DMS153 (cell line): ENCODE measurements at places on chromosomes 12 and 14.

- DNase-seq, result no peak
These were observed 722 bp downstream of the TMED8 start for GRCh38 chr14:77375973-77376770.

DNA sequence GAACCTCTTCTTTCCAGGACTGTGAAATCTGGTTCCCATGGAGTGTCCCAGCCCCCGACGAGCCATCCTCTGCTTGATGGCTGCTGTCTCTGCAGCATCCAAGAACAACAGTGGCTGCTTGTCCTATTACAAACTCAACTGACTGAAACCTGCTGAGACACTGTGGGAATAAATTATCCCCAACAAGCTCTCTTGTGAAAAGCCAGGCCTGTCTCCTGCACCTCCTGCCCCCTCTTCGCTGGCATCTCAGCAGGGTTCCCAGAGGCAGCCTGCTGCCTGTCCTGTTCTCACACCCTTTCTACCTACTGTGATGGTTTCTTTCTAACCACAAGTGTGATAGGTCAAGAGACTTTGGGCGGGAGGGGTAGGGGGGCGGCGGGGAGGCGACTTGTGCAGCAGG lies 180.2 kb downstream of the TSPAN9 start:
- DNase-seq, result no peak

DNA sequence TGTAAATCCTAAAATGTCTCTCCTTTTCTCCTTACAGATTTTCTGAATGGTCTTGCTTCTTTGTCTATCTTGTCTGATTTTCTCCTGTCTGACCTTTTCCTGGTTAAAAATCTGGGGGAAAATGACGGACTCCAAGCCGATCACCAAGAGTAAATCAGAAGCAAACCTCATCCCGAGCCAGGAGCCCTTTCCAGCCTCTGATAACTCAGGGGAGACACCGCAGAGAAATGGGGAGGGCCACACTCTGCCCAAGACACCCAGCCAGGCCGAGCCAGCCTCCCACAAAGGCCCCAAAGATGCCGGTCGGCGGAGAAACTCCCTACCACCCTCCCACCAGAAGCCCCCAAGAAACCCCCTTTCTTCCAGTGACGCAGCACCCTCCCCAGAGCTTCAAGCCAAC lies 23.0 kb downstream of the ACACB start:
- DNase-seq, result no peak

- DNase-seq, result peak; percentile 58
These were observed 2.8 kb upstream of the SMUG1 start for GRCh38 chr12:54191550-54192022.

- DNase-seq, result no peak
These were observed 46.6 kb upstream of the ZDHHC17 start for GRCh38 chr12:76717314-76717713.

- no peak for DNase-seq
These were observed 181.5 kb upstream of the PELI2 start for GRCh38 chr14:55936691-55937090.

- DNase-seq, result no peak
These were observed 345.5 kb downstream of the BCAT1 start for GRCh38 chr12:24603371-24603770.

- DNase-seq, result no peak
These were observed 22.4 kb upstream of the SERPINA6 start for GRCh38 chr14:94345344-94346064.

DNA sequence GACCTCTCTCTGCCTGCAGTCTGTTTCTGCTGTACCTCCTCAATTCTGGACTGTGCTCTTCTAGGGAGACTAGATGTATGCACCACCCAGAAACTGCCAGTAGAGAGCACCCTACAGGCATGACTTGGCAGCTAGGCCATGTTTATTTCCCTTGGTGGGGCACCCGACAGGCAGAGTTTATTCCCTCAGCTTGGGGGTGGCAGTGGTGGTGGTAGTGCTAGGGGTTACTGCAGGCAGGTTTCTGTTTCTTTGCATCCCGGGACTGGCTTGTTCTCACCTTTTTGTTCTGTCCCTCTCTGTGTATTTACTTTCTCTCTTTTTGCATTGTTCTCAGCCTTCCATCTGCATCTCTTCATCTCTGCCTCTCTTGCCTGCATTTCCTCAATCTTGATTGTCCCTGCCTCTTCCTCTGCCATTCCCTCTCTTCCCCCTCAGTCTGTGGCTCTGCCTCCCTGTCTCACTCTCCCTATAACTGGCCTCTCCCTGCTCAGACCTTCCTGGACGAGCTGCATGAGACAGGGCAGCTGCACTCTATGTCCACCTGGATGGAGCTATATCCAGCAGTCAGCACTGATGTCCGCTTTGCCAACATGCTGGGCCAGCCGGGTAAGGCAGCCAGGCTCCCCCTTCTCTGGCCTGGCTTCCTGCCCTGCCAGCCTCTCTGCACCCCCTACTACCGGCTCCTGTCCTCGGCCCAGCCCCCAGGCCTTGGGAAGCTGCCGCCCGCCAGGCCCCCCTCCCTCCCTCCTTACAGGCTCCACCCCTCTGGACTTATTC lies 13.8 kb downstream of the PRPF40B start:
- DNase-seq, result peak; percentile 70

GRCh38 chr12:6539314-6539682 lies 5.0 kb downstream of the GAPDH start:
- no peak for DNase-seq

- peak; percentile 80 for DNase-seq
These were observed 43.5 kb downstream of the TMX1 start for GRCh38 chr14:51283402-51284085.

DNA sequence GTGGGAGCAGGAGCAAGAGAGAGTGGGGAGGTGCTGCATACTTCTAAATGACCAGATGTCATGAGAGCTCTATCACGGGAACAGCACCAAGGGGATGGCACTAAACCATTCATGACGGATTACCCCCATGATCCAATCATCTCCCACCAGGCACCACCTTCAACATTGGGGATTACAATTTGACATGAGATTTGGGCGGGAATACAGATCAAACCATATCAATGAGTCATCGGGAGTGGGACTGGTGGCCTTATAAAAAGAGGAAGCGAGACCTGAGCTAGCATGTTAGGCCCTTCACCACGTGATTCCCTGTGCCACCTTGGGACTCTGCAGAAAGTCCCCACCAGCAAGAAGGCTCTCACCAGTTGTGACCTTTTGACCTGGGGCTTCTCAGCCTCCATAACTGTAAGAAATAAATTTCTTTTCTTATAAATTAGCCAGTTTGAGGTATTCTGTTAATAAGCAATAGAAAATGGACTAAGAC lies 28.7 kb downstream of the COX8C start:
- DNase-seq, result no peak

- no peak for DNase-seq
These were observed 10.1 kb upstream of the PITPNM2 start for GRCh38 chr12:123160801-123161487.

DNA sequence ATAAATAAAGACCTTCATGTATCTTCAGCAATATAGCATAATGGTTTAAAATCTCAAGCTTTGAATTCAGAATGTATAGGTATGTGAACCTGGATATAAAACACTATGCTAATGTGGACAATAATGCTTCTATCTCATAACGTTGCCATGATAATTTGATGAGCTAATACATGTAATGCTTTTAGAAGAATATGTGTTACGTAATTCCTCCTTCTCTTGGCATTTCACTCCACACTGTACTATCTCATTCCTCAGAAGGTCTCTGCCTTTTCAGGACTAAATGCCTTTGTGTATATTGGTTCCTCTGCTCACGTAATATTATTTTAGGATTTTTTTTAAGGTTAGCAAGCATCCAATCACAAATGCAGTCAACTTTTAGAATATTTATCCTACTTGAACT lies 86.5 kb downstream of the FOXA1 start:
- DNase-seq, result no peak

- DNase-seq, result no peak
These were observed 125.0 kb downstream of the ARMH4 start for GRCh38 chr14:58026967-58027366.

DNA sequence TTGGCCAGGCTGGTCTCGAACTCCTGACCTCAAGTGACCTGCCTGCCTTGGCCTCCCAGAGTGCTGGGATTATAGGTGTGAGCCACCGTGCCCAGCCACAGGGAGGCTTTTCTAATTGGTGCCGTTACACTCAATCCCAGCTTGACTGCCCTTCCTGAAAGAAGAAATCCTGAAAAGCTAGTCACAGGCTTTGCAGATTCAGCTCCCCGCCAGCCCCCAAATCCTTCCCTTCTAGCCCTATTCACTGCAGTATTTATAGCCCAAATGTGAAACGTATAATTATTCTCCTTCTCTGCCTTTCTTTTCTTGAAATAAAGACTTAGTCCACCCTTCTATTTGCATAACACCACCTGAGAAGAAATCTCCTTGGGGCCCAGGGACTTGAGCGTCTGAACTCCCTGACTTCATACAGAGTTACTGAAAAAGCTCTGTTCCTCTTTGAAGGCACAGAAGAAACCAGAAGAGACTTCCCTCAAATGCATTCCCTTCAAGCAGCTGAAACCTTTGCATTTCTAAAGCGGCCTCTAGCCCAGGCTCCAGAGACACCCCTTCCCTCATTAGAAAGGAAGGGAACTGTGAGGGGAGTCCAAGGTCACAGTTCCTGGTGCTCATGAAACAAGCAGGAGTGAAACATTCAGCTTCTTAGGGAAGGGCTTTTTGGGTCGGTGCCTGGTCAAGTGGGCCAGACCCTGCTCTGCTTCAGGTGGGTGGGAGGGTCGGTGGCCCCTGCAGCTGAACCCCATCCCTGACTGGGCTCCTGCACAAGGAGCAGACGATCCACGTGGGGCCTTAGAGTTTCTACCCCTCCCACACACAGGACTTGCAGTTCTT lies 42.3 kb upstream of the BATF start:
- DNase-seq, result no peak

GRCh38 chr12:3666441-3666840 lies 86.5 kb downstream of the CRACR2A start:
- no peak for DNase-seq

DNA sequence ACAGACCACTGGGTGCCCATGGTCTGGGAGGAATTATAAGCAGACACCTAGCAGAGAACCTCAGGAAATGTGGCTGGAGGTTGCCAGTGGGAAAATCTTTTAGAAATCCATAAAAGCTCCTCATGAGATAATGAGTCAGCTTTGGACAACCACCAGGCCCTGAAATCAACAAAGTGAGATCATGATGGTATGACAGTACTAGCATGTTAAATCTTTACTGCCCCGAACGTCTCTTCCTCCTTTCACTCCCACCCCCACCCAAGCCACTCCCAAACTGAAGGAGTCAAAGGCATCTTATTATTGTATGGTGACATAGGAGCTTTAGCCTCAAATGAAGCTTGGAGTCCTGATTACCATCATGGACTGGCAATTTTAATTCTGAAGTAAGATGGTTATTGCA lies 240.0 kb downstream of the DIO2 start:
- DNase-seq, result no peak

- DNase-seq, result no peak
These were observed 247.5 kb upstream of the NOVA1 start for GRCh38 chr14:26845151-26845818.

GRCh38 chr14:45065956-45066355 lies 18.0 kb upstream of the PRPF39 start:
- no peak for DNase-seq

- no peak for DNase-seq
These were observed 92.4 kb upstream of the TSPAN8 start for GRCh38 chr12:71250166-71250565.

- DNase-seq, result no peak
These were observed 22.4 kb downstream of the SLC6A12 start for GRCh38 chr12:191541-191940.

GRCh38 chr14:39467889-39468524 lies 35.8 kb upstream of the FBXO33 start:
- peak; percentile 21 for DNase-seq

DNA sequence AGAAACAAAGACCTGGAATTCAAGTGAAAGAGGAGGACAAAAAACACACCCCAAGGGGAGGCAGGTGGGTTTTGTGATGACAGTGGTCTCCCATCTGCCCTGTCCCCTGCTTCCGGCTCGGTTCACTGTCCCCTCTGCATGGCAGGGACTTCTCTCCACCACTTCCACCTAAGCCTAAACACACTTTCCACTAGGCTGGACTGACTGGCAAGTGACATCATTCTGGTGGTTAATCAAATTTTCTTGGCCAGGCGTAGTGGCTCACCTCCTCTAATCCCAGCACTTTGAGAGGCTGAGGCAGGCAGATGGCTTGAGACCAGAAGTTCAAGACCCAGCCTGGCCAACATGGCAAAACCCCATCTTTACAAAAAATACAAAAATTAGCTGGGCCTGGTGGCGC lies 11.9 kb downstream of the PLEKHG6 start:
- no peak for DNase-seq

- no peak for DNase-seq
These were observed 19.8 kb downstream of the INSM2 start for GRCh38 chr14:35553808-35554207.

DNA sequence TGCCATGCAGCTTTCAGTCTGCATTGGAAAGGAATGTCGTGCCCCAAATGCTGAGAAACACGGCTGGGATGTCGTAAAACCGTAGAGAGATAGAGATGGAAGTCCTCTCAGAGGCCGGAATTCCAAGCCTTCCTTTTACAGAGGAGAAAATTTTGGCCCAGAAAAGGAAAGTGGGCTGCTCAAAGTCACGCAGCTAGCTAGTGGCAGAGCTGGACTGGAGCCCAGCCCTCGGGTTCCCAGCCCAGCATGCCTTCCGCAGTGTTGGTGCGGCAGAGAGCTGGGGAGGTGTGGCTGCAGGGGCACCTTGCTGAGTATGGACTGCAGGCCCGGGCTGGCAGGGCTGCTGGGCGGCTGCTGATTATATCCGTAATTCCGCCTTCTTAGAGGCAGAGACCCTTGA lies 50.3 kb downstream of the KCNA1 start:
- DNase-seq, result no peak

DNA sequence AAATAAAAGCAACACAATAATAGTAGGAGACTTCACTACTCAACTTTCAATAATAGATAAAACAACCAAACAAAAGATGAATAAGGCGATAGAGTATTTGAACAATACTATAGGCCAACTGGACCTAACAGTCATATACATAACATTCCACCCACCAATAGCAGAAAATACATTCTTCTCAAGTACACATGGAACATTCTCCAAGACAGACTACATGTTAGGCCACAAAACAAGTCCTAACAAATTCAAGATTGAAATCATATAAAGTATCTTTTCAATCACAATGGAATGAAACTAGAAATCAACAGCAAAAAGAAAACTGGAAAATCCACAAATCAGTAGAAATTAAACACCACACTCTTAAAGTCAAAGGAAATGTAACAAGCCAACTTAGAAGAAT lies 28.8 kb downstream of the RAD52 start:
- DNase-seq, result no peak

DNA sequence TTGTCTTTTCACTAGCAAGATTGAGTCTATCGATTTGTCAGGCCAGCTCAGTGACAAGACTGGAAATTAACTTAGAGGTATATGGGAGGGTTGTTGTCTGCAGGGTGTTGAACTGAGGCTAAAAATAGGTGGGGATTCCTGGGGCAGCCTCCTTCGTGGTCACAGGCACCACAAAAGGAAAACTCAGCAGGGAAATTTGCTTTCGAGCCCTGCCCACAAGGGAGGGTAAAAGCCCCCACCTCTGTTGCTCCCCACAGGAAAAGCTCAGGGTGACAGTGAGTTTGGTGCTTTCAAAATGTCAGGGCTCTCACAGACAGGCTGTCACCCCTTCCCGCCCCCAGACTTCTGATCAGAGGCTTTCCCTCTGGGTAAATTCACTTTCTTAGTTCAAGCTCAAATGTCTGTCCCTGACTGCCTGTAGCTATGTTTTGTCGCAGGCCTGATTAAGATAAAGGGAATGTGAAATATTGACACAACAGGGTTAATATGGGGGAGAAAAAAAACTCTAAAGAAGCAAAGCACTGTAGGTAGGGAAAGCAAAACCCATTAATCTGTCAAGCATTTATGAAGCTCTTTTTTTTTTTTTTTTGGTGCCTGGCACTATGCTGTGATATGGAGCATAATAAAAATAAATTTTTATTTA lies 11.7 kb upstream of the NFKBIA start:
- no peak for DNase-seq

- DNase-seq, result peak; percentile 31
These were observed 37.7 kb downstream of the DIP2B start for GRCh38 chr12:50542448-50542847.
